Stimulated activated CD8-positive, alpha-beta memory T cell treated with anti-CD3 and anti-CD28 coated beads, Interleukin-4, amount 100 ng/mL, for 1 hour (primary cell): ENCODE measurements at places on chromosomes 12 and 14.

- DNase-seq: no peak
Observed at GRCh38 chr12:70244409-70244808, 1.2 kb downstream of the CNOT2 start.

DNA sequence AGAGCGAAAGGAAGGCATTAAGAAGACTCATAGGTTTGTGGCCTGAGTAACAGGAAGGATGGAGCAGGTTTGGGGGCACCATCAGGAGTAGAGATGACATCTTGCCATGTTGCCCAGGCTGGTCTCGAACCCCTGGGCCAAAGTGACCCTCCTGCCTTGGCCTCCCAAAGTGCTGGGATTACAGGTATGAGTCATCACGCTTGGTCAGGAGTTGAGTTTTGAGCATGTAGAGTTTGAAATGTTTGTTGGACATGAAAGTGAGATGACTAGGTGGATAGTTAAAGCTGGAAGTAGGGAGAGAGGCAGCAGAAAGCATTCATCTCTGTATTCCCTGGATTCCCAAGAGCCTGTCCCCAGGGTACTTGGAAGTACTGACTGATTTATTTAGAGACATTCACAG, 112.6 kb downstream of the ERC1 start:
- no peak for DNase-seq

- no peak for DNase-seq
Observed at GRCh38 chr12:64137117-64137516, 85.0 kb downstream of the KICS2 start.

GRCh38 chr12:124075841-124076240, 102.8 kb downstream of the ZNF664 start:
- DNase-seq: no peak

DNA sequence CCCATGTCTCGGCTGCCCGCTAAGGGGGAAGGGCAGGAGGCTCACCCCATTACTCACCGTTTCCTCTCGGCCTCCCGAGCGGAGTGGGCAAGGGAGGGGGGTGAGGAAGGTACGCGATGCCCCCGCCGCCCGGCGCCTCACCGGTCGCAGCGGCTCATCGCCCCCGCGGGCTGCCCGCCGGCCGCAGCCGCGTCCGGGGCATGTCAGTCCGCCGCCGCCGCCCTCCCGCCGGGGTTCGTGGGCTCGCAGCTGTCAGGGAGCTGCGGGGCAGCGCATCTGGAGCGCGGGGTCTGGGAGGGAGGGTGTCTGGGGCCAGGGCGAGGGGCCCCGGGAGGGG, 461 bp downstream of the SLC8A3 start:
- DNase-seq: no peak

DNA sequence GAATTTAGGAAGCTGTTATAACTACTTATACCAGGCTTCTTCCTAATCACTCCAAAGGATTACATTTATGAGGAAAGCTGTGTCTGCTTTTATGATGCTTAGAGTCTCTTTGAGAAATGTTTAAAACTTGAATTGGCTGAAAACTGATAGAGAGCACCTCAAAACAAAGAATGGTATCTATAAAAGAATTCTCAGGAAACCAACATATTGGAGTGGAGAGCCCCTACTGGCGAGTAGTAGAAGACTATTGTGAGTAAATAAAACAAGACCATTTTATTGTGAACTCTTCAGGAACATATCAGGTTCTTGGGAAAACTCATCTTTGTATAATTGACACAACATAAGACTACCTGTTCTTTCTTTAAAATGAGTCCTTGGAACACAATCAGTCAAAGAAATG, 578.6 kb downstream of the RERGL start:
- DNase-seq: no peak

GRCh38 chr14:52014601-52015267, 25.4 kb downstream of the RTRAF start:
- DNase-seq: no peak

DNA sequence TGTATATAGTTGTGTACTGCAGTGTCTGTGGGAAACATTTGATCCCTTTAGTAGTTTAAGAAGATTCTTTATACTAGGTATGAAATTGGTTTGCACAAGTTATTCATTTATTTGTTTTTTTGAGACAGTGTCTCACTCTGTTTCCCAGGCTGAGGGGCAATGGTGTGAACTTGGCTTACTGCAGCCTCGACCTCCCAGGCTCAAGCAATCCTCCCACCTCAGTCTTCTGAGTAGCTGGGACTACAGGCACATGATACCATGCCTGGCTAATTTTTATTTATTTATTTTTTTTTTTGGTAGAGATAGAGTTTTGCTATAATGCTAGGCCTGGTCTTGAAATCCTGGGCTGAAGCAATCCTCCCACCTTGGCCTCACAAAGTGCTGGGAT, 209.4 kb downstream of the RASSF9 start:
- DNase-seq: no peak
